ENCODE measurements at places on chromosomes 4 and X.

DNA sequence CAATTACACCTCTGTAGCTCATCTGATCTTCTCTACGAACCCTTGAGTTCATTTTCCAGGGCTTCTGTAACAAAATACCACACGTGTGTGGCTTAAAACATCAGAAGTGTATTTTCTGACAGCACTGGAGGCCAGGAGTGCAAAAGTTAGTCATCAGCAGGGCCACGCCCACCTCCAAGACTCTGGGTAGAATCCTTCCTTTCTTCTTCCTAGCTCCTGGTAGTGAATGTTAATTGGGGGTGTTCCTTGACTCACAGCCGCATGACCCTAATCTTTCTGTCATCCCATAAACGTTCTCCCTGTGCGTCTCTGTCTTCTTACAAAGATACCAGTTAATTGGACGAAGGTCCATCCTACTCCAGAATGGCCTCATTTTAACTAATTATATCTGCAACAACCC, 115.0 kb downstream of the TRIML1 start:
- DNase-seq, result no peak

GRCh38 chr4:31592293-31592692, 872.1 kb downstream of the PCDH7 start:
- no peak for DNase-seq

- no peak for DNase-seq
These were observed 55.8 kb downstream of the GPC4 start for GRCh38 chrX:133359466-133359865.

DNA sequence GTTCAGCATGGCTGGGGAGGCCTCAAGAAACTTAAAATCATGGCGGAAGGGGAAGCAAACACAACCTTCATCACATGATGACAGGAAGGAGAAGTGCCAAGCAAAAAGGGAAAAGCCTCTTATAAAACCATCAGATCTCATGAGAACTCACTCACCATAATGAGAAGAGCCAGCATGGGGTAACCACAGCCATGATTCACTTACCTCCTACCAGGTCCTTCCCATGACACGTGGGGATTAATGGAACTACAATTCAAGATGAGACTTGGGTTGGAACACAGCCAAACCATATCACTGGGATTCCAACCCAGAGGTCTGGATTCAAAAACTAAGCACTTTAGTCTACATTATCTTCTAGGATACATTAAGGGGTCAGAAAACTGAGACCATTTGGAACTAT, 609.6 kb upstream of the SPANXN1 start:
- no peak for DNase-seq

DNA sequence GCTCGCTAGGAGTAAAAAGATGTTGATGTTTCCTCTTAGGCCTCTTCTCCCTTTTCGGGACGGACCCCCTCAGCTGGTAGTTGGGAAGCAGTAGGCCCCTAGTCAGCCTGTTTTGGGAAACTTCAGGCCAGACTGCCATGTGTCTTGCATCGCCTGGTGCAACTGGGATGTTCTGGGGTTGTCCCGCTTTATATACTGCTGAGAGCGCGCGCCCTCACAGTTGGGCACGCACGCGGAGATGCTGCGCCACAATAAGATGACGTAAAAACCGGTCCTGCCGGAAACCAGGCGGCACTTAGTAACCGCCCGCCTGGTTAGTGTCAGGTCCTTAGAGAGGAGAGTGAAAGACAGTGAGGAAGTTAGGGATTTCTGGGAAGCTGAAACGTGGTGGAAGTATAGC, 231.3 kb upstream of the CT83 start:
- no peak for DNase-seq

DNA sequence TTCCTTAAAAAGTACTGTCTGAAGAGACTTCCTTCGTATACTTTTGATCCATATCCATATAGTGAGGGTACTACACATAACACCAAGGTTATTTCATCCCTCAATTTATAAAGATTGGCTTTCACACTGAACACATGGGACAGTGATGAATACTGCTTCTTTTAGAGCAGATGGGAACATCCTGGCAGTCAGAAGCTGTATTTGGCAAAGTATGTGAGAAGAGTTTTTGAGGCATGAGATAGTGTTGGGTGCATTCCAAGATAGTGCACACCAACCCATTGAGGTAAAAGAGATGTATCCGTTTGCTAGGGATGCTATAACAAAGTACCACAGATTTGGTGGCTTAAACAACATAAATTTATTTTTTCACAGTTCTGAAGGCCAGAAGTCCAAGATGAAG, 141.1 kb downstream of the MOSPD2 start:
- no peak for DNase-seq

- no peak for DNase-seq
These were observed 6.1 kb downstream of the CXCR3 start for GRCh38 chrX:71612256-71612655.

- no peak for DNase-seq
These were observed 19.7 kb downstream of the TRIM2 start for GRCh38 chr4:153223930-153224329.

DNA sequence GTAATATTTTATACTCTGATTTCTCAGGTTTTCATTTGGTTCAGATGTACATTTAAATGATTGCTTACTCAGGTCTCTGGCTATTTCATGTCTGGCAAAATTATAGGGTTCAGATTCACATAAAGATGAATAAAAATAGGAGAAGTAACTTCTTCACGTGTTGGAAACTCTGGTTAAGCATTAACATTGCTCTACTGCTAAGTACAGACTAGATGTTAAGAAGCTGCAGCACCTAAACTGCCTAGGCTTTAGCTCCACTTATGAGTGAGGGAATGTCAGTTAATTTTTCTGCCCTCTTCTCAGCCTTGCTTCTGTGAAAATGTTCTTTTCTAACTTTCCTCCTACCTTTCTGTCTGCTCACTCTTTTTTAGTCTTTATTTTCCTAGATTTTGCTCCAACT, 361.2 kb downstream of the ARAP2 start:
- DNase-seq, result no peak

GRCh38 chr4:75015627-75016026, 82.7 kb downstream of the PARM1 start:
- DNase-seq, result no peak

DNA sequence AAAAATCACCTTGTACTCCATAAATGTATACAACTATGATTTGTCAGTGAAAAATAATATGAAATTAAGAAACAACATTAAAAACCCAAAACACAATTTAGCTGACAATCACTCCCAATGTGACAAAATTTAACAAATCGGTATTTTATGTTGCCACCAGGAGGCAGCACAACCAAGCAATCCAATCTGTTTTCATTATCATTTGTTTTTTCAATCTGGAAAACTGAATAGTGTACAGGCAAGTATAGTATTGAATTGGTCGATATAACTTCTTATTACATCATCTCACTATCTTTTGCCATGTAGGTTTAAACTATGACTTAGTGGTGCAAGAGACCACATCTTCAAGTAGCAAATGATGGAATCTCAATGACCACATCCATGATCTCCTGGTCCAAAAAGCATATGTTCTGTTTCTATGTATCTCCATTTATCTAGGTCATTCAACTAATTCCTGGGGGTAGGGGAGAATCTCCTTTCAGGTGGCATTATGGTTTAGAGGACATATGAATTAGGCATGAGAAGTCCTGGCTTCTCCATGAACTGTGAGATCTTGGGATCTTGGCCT, 112.9 kb upstream of the AGA start:
- no peak for DNase-seq

GRCh38 chr4:3706565-3707422, 59.4 kb upstream of the ADRA2C start:
- DNase-seq, result no peak

DNA sequence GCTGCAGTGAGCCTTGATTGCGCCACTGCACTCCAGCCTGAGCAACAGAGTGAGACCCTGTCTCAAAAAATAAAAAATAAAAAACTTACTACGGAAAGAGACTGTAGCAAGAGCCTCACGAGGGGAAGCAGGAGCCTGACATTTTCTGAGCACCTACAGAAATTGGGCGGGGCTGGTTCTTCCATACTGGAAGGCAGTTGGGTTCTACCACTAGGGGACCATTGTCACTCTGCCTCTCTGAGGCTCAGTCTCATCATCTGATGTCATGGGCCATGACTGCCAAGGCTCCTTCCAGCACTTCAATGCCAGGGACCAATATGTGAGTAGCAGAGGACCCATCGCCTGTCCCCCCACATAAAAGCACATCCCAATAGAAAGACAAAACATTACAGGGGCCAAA, 8.2 kb downstream of the SH3KBP1 start:
- DNase-seq, result no peak

- DNase-seq, result no peak
These were observed 13.6 kb downstream of the ADAMTS3 start for GRCh38 chr4:72555377-72555831.
